Large intestine (tissue), 12 donors: ENCODE measurements at places on chromosomes 13 and 19. TPM values are rescaled to one million over a fixed set of nuclear protein-coding genes. Genes with fewer than 3 reads are reported as not detected.

The CGB3 gene
- polyA plus RNA-seq, result not detected

The RGS9BP gene
- 0.03 TPM for polyA plus RNA-seq

The IZUMO4 gene
- polyA plus RNA-seq, result 4.4 TPM

The GRIN2D gene
- polyA plus RNA-seq, result 0.48 TPM

The NCCRP1 gene
- 0.33 TPM for polyA plus RNA-seq

The SLC25A42 gene
- polyA plus RNA-seq, result 12.9 TPM

The FOSB gene
- polyA plus RNA-seq, result 250 TPM

The ATXN8OS gene
- polyA plus RNA-seq, result 0.12 TPM

The GNG7 gene
- polyA plus RNA-seq, result 2.2 TPM

The CGB2 gene
- not detected for polyA plus RNA-seq

The KLK4 gene
- not detected for polyA plus RNA-seq

The ZNF567 gene
- polyA plus RNA-seq, result 8.6 TPM

The C19orf25 gene
- 29.8 TPM for polyA plus RNA-seq

The GJA3 gene
- 0.13 TPM for polyA plus RNA-seq

The ZNF333 gene
- 14.1 TPM for polyA plus RNA-seq

The MRPL57 gene
- 19.6 TPM for polyA plus RNA-seq

The FCGBP gene
- 609 TPM for polyA plus RNA-seq

The CYP2F1 gene
- 0.06 TPM for polyA plus RNA-seq

The SLC7A1 gene
- 14.6 TPM for polyA plus RNA-seq

The AP1M2 gene
- 69.2 TPM for polyA plus RNA-seq

The ZNF793 gene
- 15.3 TPM for polyA plus RNA-seq

The ZNF98 gene
- polyA plus RNA-seq, result 1.2 TPM

The PGLYRP2 gene
- polyA plus RNA-seq, result not detected

The PIBF1 gene
- polyA plus RNA-seq, result 18.4 TPM

The TMEM255B gene
- 5.1 TPM for polyA plus RNA-seq

The IQCN gene
- 5.5 TPM for polyA plus RNA-seq

The POGLUT2 gene
- 15.4 TPM for polyA plus RNA-seq

The ZNF628 gene
- polyA plus RNA-seq, result 5.6 TPM

The CABP5 gene
- polyA plus RNA-seq, result not detected

The APC2 gene
- polyA plus RNA-seq, result 5.6 TPM

The KRTDAP gene
- polyA plus RNA-seq, result 0.40 TPM
